ENCODE measurements at places on chromosomes 4 and X.

- peak; percentile 37 for DNase-seq
These were observed 4.8 kb downstream of the PDGFRA start for GRCh38 chr4:54233697-54234496.

DNA sequence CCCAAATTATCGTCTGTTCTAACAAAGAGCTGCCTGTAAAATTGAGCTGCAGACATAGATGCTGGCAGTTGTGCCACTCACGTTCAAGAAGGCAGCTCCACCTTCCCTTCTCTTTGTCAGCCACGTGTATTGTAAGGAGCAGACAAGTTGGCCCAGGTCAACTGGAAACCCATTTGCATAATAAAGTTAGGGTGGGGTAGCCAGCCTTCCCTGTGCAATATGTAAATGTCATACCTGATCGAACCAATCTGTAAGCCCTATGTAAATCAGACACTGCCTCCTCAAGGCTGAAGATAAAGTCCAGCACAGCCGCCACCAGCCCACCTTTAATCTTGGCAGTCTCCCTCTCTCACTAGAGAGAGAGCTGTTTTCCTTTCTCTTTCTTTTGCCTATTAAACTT lies 117.2 kb downstream of the TMEM144 start:
- DNase-seq: no peak

DNA sequence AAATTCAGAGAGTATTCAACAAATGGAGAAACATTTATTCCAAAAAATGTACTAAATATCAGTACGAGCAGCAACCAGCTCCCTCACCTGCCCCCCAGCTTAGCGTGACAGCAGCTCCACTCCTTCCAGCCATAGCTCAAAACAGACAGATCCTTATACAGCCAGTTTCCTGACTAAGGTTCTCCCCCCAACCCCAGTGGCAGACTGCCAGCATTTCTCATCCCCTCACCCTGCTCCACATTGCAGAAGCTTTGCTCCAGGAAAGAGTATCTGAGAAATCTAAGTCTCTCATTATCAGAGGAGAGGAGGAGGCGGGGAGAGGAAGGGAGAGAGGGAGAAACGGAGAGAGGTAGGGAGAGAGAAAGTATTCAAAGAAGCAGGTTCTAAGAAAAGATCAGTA lies 53.3 kb upstream of the PASD1 start:
- DNase-seq: no peak

DNA sequence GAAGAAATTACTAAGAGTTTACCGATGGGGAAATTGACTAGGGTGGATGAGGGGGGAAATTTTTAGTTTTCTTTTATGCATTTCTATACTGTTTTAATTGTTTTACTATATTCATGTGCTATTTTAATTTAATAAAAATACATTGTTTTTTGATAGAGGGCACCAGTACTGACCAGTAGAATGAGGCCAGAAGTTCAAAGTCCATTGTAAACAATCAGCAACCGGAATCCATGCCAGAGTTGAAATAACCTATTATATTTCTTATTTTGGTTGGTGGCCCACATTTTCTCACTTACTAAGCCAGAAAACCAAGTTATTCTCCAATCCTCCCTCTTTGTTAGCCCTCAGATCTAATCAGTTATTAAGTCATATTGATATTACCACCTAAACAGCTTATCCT lies 595.9 kb downstream of the SMARCA1 start:
- DNase-seq: no peak

DNA sequence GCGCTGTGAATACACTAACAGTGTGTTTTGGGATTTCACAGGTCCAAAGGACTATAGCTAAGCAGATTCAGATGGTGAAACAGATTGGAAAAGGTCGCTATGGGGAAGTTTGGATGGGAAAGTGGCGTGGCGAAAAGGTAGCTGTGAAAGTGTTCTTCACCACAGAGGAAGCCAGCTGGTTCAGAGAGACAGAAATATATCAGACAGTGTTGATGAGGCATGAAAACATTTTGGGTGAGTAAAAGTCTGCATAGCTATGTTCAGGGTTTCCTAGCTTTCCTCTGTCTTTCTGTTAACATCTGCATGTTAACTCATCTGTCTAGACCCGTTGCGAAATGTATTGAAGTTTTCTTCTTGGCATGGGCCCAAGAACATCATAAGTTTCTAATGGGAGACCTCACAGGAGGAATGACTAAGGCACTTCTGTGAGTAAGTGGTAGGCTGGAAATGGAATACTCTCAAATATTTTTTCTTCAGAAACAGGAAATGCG lies 372.1 kb downstream of the BMPR1B start:
- no peak for DNase-seq

DNA sequence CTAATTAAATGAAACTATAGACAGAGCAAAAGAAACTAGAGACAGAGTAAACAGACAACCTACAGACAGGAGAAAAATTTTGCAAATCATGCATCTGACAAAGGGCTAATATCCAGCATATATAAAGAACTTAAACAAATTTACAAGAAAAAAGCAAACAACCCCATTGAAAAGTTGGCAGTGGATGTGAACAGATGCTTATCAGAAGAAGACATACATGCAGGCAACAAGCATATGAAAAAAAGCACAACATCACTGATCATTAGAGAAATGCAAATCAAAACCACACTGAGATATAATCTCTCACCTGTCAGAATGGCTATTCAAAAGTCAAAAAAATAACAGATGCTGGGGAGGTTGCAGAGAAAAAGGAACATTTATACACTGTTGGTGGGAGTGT lies 14.8 kb downstream of the ZNF280C start:
- DNase-seq: no peak

- DNase-seq: no peak
These were observed 154.0 kb downstream of the BTC start for GRCh38 chr4:74640111-74640903.

DNA sequence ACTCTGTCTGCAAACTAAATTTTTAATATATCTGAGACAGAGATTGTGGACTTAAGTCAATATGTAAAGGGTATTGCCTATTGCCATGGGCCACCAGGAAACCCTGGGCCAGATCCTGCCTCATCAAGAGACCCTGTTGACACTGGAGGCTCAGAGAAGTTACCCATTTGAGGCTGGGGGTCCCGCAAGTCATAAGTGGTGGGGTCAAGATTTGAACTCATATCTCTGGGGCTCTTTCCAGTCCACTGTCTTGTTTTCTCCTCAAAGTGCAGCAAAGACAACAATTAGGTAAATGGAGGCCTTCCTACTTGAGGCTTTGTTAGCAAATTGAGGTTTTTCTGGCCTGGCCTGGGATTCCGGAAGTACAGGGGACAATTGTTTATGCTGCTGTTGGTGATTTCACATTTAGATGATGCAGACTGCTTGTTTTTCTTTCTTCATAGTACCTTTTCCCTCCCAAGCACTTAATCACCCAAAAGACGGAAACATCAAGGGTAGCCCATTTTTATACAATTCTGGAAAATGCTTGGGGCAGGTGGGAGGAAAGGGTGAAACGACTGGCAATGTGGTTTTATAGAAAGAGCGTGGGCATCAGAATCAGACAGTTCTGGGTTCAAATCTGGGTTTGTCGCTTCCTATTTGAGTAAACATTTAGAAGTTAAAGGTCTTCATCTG lies 160.0 kb downstream of the SMIM20 start:
- DNase-seq: no peak

DNA sequence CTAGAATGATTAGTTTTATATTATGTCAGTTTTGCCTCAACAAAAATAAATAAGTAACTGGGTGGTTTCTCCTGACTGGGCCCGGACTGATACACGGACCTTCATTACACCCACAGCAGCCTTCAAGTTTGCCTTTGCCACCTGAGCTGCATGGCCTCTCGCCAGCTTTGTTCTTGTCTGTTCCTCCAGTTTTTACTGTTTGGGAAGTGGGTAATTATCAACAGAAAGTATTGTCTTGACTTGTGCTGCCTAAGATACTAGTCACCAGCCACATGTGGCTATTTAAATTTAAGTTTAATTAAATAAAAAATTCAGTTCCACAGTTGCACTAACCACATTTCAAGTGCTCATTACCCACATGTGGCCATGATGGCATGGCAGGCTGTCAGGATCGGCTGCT lies 74.7 kb upstream of the INTU start:
- DNase-seq: no peak

DNA sequence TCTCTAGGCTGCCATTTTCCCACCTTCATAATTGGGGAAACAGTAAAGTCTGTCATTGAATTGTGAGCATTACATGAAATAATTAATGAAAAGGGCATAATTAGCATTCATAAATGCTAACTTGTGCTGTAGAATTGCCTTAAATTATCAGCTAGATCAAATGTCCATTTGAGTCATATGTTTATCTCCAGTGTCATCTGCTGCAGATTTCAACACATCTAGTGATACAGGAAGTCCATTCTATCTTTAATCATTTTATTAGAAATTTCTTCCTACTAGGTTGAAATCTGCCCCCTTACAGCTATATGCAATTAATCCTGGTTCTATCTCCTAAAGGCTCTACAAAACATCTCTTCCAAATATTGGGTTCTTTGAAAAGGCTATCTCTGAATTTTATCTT lies 240.3 kb upstream of the GALNT7 start:
- no peak for DNase-seq

GRCh38 chrX:1535241-1536041 lies 1.5 kb downstream of the P2RY8 start:
- DNase-seq: peak; percentile 76

GRCh38 chr4:139656614-139657486 lies 8.8 kb upstream of the MGST2 start:
- peak; percentile 83 for DNase-seq

DNA sequence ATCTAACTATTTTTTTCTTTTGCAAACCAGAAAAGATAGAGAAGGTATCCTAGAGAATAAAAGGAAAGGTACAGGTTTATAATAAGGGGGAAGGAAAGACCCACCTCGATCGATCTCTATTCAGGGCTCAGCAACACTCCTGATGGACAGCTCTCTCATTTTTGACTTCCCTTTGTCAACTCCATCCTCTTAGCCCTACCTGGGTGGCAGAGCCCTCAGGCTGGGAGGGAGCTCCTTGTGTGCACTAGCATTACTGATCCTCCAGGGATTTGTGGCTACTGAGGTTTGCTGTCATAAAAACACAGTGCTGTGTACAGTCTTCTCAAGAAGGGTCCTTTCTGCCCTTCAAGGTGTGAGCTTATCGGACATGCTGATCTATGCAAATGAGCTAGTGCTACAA lies 111.0 kb downstream of the MID1 start:
- no peak for DNase-seq

GRCh38 chr4:135694066-135694465 lies 1492.5 kb upstream of the PABPC4L start:
- DNase-seq: no peak

DNA sequence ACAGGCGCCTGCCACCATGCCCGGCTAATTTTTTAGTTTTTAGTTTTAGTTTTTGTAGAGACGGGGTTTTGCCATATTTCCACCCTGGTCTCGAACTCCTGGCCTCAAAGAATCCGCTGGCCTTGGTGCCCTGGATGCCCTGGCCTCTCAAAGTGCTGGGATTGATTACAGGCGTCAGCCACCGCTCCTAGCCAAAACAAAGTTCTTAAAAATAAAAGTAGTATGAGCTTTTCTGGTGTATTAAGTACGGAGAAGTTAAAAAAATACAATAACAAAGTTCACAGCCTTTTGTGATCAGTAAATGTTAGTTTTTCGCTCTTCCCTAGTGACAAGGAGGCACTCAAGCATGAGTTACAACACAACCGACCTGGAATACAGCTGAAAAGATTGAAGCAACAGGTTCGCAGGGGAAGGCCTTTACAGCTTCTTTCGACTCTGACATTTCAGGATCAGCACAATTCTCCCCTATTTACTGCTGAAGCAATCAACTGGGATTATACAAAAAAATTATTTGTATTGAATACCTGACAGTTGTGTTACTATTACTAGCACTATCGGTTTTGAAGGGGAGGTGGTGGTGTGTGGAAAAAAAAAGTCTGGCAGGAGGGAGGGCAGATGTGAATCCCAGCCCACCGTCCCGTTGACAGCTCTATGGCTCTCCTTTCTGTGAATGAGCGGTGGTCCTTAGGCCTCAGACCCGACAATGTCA lies 893 bp upstream of the METAP1 start:
- no peak for DNase-seq

DNA sequence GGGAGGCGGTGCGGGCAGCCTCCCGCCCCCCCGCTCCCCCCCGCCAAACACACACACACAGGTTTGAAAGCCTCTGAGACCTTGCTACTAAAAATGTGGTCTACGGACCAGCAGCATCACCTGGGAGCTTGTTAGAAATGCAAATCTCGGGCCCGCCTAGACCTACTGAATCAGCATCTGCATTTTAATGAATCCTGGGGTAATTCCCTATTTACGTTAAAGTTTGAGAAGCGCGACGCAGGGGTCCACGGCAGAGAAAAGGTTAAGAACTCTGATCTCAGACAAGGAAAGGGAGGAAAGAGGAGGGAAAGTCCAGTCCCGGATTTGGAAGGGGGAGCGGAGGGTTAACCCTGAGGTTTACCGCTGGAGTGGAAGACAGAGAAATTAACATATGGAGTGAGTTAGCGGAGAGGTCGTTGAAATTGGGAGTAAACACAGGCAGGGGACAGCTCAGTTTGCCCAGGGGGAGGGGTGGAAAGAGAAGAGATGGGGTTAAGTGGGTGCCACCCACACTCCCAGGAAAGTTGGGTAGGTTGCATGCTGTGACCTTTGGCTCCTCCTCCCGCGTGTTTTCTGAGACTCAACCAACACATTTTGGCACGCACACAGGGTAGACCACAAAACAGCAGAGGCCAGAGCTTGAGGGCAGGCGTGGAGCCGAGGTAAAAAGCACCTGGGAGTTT lies 483.6 kb downstream of the BCOR start:
- DNase-seq: no peak

- peak; percentile 6 for DNase-seq
These were observed 106.1 kb downstream of the PBDC1 start for GRCh38 chrX:76279007-76279406.

DNA sequence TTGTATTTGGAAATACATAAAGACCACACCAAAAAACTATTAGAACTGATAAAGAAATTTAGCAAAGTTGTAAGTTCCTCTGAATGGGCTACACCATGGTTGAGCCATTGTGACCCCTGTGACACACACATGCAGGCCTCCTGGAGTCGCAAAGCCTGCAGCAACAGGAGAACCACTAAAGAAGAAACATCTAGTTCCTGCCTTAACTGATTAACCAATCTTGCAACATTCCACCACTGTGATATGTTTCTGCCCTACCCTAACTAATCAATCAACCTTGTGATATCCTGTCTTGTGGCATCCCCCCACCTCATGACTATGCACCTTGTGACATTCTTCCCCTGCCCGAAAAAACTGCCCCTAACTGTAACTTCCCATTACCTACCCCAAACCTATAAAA lies 401.8 kb downstream of the PRDM5 start:
- no peak for DNase-seq

DNA sequence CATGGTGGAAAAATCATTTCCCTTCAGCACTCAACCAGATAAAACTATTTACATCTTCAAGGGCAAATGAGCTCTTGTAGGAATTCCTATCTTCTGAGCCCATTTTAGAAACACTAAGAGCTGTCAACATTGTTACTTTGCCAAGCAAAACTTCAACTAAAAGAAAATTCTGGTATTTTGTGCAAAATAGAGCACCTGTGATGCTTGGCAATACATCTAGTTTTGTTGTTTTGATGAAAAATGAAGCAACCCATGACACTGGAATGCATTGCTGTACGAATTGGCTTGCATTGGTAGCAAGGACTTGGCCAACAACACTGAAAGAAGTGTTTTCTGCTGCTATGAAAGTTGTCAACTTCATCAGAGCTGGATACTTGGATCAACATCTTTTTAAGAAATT lies 194.4 kb downstream of the COX18 start:
- no peak for DNase-seq

GRCh38 chr4:37452952-37453280 lies 208.4 kb downstream of the NWD2 start:
- no peak for DNase-seq

GRCh38 chr4:54226404-54227255 lies 2.5 kb upstream of the PDGFRA start:
- no peak for DNase-seq

- DNase-seq: no peak
These were observed 21.4 kb upstream of the MRFAP1 start for GRCh38 chr4:6619116-6619465.

Data from T-helper 2 cell (primary cell).